Neural progenitor cell (in vitro differentiated cells): ENCODE measurements at places on chromosomes 3 and 15. TPM values are rescaled to one million over a fixed set of nuclear protein-coding genes. Genes with fewer than 3 reads are reported as not detected.

ZIC1 gene
- total RNA-seq, result 0.56 and 0.84 TPM in 2 replicates

TEX55 gene
- total RNA-seq, result not detected in 2 replicates

SOX2 gene
- 584 and 605 TPM in 2 replicates for total RNA-seq

- DNase-seq, result peak; percentile 69
These were observed 14.8 kb downstream of the ARNT2 start for GRCh38 chr15:80418892-80419537.

DNA sequence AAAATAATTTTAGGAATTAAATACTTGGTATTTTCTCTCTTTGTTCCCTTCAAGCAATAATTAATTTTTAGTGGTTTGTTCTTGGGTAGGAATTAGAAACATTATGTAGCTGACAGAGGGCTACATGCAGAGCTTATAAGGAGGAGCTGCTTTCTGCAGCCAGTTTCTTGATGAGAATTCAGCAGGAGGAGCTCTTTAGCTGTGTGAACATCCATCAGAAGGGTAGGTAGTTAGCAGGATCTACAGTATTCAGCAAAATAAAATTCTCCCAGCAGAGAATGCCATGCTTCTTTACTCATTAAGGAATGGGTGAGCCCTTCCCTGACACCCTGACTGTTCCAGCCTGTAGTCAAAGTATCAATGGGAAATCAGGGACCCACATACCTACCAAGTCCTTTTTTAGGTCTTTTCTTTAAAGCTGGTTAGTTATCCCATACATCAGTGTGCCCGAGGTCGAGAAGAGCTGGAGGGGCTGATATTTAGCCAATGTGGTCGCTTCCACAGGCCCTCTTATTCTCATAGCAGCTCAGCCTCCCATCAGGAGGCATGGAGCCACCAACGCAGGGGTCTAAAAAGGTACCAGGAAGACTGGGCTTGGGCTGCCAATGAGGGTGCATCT, 54.0 kb downstream of the KCNAB1 start:
- DNase-seq, result peak; percentile 56

- DNase-seq, result no peak
These were observed 64.3 kb downstream of the EPHB1 start for GRCh38 chr3:134859341-134859740.

GRCh38 chr3:40109641-40110490, 199.6 kb upstream of the EIF1B start:
- DNase-seq, result peak; percentile 54

- DNase-seq, result no peak
These were observed 12.6 kb upstream of the PAK2 start for GRCh38 chr3:196726788-196727675.

- DNase-seq, result no peak
These were observed 13.3 kb downstream of the NCEH1 start for GRCh38 chr3:172697558-172697957.

GRCh38 chr3:106119614-106120082, 250.8 kb upstream of the CBLB start:
- no peak for DNase-seq
